ENCODE measurements at places on chromosomes 3 and 15.
A peak's percentile ranks its signal among the peaks of the same experiment; 100 is the strongest.

GRCh38 chr3:128425142-128425845, 41.4 kb downstream of the DNAJB8 start:
- DNase-seq = no peak

DNA sequence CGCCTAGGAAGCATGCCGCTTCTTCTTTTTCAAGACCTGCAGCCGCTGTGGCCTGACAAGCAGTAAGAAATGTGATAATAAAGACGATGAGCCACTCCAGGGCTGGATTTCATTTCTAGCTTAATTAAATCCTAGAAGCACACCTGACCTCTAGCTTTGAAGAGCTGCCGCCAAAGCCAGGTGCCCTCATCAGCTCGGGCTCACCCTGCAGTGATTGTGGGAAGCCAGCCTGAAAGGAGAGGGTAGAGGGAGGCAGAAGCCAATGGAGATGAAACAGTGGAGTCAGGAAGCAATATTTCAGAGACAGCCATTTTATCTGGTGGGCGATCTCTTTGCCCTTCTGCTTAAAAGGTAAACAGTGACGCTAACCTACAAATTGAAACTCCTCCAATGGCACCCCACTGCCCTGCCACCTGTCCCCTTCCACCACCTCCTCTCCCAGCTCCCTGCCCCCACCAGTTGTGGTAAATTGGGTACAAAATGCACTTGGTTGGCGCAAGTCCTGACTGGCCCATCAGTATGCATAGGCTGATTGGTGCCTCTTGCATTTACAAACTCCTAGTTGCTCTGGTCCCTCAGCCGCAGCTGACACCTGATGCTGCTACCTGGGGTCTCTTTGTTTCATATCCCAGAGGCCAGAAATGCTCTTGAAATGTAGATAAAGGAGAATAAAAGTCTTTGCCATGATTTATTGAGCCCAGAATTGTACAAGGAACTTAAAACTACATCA, 385.3 kb downstream of the PDCD6IP start:
- DNase-seq = no peak

- DNase-seq = no peak
Measured at GRCh38 chr15:58551084-58551763, 119.4 kb downstream of the LIPC start.

GRCh38 chr15:74432968-74433591, 678 bp downstream of the SEMA7A start:
- no peak for DNase-seq

DNA sequence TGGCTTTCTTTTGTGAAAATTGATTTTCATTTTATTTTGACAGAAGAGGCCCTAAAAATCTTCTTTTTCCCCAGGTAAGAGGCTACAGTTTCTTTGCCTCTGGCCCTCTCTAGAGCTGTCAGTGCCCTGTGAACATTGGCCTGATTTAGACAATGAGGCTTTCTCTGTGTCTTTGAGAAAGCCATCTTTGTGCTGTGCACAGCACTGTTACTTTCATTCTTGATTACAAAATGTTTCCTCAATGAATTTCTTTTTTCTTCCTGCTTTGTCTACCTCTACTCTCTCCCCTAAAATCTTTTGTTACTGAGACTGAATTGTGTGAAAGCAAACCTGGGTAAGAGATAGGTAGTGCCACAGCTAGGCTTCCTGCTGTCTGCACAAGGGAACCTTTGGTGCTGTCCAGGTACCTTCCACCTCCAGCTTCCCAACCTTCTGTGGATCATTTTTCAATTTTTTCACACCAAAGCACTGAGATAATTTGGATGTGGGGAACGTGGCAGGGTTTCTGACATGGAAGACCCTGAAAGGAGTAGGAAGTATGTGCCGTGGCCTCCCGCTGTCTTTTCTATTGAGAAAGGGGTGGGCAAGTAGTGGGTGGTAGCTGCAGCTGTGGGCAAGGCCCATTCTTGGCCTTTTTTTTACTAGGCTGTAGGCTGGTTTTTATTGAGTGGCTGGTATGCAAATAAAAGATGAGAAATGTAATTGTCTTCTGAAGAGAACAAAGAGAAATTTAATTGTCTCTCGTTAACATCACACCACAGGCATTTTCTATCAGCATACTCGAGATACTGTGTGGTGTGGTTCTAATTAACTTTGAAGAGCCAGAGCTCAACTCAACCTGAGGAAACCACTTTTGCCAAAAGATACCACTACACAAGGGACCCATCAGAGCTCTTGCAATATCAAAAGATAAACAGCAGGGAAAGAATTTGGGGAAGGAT, 21.0 kb downstream of the RAB8B start:
- peak; percentile 49 for DNase-seq

DNA sequence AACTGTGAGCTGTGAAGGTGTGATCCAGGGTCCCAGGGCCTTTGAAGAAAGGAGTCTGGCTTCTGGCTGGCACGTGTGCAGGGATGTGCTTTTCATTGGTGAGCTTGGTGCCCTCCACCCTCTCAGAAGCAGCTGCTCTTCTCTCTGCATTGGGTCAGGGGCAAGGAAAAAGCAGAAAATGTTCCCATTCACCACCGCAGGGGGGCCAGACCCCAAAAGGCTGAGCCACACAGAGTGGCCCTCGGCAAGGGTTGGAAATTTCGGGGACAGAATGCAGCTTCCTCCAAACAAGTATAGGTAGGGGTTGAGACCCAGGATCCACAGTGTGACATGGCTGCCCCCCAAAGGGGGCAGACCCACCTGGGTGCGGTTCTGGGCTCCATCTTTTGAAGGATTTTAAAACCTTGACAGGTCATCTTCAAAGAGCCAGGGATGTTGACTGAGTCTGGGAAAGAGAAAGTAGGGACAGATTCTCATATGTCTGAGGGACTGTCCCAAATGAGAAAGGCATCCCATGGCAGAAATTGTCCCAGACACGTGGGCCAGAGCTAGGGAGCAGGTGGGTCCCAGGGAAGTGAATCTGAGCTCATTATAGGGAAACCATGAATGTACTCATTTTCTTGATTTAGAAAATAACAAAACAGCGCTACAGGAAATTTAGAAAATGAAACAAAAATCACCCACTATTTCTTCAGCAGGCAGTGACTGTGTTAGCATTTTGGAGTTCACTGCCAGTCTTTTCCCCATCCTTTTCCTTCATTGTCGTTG, 2.7 kb downstream of the CSK start:
- DNase-seq = no peak

DNA sequence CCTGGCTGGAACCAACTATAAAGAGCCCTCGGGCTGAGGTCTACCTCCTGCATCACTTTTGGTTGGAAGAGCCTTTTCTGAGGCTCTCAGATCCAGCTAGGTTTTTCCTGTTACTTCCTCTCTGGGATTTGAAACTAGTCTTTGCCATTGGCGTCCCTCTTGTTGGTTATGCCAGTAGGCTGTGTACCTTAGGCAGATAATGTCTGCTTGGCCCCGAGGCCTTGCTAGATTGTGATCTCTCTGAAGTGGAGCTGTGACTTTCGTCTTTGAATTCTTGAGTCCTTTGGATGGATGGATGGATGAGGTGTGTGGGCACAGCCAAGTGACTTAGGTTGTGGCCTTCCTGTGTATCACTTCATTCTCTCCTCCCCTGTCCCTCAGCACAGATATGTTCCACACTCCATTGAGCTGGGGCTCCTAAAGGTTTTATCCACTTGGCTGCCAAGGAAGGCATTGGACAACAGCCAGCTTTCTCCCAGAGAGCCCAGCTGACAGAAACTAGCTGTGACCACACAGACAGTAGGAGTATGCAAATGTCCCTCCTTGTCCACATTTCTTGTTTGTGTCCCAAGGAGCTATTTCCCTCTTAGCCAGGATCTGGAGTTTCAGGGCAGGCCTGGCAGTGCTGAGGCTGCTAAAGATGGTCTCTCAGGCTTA, 7.9 kb upstream of the DNAJC17 start:
- no peak for DNase-seq

DNA sequence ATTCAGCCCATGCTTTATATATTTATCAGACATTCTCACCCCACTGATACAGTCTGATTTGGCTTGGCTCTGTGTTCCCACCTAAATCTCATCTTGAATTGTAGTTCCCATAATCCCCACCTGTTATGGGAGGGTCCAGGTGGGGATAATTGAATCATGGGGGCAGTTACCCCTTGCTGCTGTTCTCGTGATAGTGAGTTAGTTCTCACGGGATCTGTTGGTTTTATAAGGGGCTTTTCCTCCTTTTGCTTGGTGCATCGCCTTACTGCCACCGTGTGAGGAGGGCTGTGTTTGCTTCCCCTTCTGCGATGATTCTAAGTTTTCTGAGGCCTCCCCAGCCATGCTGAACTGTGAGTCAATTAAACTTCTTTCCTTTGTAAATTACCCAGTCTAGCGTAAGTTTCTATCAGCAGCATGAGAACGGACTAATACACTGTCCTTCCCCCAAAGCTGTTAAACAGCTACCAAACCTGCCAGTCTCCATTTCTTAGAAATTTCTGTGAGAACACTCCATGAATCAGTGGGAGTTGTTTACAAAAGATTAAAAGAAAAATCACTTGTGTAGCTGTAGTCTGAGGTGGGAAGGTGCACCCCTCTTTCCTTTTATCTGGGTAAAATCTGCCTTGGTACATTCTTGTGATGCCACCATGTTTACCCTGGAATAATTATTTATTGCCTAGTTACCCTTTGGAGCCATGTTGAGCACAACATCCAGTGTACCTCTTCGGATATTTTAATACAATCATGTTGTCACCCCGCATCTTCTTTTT, 160.5 kb downstream of the THSD4 start:
- no peak for DNase-seq

All from fibroblast of skin of abdomen (primary cell).